Activated CD4-positive, alpha-beta T cell treated with anti-CD3 and anti-CD28 coated beads, Interleukin-2, amount 10 ng/mL, durations not matched to agents 24 days and 14 days (primary cell): ENCODE measurements at places on chromosomes 2 and 18. TPM values are rescaled to one million over a fixed set of nuclear protein-coding genes. Genes with fewer than 3 reads are reported as not detected.

The UBE2F gene
- 115 and 124 TPM in 2 replicates for total RNA-seq

The CHRND gene
- total RNA-seq = not detected in 2 replicates

The GAREM1 gene
- total RNA-seq = not detected in 2 replicates

The KANSL3 gene
- total RNA-seq = 45.5 and 46.5 TPM in 2 replicates

GRCh38 chr2:102321941-102322719 lies 10.8 kb downstream of the IL1RL1 start:
- no peak overlapping the region for H3K27ac ChIP-seq
- peaks cover 2% of the 10 kb centered on the region for H3K4me1 ChIP-seq
- H3K27me3 ChIP-seq = no peaks in the 10 kb centered on the region

DNA sequence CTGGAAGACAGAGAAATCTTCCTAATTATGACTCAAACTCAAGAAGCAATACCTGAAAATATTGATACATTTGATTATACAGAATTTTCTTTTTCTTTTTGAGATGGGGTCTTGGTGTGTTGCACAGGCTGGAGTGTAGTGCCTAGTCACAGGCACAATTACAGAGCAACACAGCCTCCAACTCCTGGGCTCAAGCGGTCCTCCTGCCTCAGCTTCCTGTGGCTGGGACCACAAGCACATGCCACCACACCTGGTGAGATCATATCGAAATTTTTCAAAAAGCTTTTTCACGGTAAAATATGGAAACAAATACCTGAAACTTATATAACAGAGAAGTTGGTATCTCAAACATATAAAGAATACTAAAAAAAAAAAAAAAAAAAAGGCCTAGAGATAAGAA lies 27.9 kb downstream of the TGFBRAP1 start:
- no peaks in the 10 kb centered on the region for H3K27me3 ChIP-seq

DNA sequence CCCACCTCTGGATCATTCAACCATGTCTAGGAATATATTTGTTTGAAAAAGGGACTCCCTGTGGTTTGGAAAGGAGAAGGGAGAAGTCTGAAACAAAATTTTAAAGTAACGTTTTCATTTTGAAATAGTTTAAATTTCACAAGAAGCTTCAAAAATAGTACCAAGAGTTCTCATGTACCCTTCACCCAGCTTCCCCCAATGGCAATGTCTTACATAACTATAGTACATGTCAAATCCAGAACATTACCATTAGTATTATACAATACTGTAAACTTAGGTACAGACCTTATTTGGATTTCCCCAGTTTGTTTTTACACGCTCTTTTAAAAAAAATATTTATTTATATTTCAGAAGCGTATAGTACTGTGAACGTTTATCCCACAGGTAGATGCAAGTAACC lies 4.0 kb upstream of the LYG2 start:
- DNase-seq = no peak
- no peak overlapping the region for H3K27ac ChIP-seq
- no peaks in the 10 kb centered on the region for H3K27me3 ChIP-seq
- H3K4me3 ChIP-seq = no peak overlapping the region

- no peaks in the 10 kb centered on the region for H3K4me1 ChIP-seq
- no peaks in the 10 kb centered on the region for H3K36me3 ChIP-seq
- H3K27me3 ChIP-seq = no peaks in the 10 kb centered on the region
- no peak for DNase-seq
These were observed 31.7 kb downstream of the ONECUT2 start for GRCh38 chr18:57466745-57467409.

DNA sequence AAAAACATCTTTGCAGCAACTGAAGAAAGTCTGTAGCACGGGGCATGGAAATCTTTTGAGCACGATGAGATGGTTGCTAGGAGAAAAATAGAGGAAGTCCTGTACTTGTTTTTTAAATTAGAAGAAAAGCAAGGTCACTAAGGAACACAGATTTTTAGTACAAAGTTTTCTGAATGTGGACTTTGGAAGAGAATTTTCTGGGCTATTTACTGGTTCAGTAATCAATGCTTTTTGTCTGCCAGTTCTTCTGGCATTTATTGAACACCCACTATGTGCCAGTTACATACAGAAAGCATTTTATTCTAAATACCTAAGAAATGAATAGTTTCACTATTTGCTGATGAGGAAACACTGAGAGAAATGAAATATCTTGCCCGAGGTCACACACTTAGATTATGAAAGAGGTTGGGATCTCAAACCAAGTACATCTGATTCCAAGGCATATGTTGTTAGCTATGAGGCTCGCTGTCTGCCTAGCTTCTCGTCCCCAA lies 15.6 kb upstream of the MAP3K20 start:
- H3K36me3 ChIP-seq = no peaks in the 10 kb centered on the region
- DNase-seq = no peak
- H3K27ac ChIP-seq = no peak overlapping the region
- no peak overlapping the region for H3K4me3 ChIP-seq

DNA sequence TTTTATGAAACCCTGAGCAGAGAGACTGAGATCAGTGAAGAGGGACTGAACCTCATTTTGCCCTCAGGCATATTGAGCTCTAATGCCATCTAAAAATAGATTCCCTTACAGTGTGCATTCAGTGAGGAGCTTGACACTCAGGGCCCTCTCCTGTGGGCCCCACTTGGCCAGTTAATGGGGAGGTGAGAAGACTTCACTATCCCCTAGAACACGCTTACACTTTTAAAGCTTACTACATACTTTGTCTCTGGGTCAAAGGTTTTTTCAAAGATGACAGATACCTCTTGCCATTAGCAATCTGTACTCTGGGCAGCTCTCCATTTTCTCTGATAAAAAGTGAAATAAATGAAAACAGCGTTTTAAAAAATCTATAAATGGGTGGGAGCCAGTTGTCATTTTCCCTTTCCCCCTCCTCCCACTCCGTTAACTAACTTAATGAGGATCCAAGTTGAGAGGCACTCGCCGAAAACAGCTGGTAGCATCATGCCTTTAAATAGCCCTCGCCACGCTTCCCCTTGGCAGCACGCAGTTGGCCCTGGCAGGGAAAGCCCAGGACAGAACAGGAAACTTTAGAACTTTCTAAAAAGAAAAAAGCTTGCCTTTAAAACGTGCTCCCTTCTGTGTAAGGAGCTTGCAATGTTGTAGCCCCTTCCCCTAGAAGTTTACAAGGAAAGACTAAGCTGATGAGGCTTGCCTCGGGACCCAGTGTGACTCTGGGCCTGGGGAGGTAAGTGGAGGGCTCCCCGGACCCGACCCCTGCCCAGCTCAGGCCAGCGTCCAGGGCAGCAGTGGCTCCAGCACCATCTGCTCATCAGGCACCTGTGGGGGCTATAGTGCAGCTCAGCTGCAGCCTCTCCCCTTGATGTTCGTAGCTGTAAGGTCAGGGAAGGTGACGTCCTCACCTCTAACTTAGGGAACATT lies 58.8 kb upstream of the FOSL2 start:
- peaks cover 4% of the 10 kb centered on the region for H3K4me1 ChIP-seq
- H3K27me3 ChIP-seq = no peaks in the 10 kb centered on the region
- peaks cover 14% of the 10 kb centered on the region for H3K36me3 ChIP-seq
- H3K27ac ChIP-seq = no peak overlapping the region

- H3K4me3 ChIP-seq = no peak overlapping the region
- H3K36me3 ChIP-seq = peaks cover 17% of the 10 kb centered on the region
- peaks cover 6% of the 10 kb centered on the region for H3K4me1 ChIP-seq
- H3K27me3 ChIP-seq = no peaks in the 10 kb centered on the region
- DNase-seq = no peak
- no peak overlapping the region for H3K27ac ChIP-seq
These were observed 173.1 kb downstream of the LCLAT1 start for GRCh38 chr2:30620102-30620501.

DNA sequence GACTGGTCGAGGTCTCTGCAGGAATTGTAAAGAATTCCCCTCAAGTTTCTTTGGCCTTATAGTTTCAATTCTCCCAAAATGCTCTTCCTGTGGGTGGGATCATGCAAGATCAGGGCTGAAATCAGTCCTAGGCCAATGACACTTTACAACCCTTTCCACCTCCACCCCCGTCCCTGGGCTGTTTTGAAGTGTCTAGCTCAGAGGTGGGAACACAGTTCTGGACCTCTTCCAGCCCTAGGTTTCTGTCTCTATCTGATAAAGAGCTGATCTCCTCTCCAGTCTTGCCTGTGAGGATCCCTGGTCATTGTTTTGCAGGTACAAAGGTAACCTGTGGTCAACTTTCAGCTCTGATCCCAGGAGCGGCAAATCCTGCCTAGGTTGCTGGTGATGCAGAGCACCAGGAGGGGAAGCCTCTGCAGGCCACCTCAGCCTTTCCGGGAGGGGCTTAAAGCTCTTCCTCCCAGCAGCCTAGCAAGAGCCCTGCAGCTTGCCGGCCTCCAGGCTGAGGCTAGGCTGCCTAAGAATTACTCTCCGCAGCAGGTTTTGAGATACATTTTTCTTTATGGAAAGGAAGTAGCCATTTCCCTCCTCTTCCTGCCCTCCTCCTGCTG lies 69.8 kb upstream of the WIPF1 start:
- peaks cover 31% of the 10 kb centered on the region for H3K4me1 ChIP-seq
- H3K27ac ChIP-seq = no peak overlapping the region
- DNase-seq = no peak
- H3K36me3 ChIP-seq = peaks cover 15% of the 10 kb centered on the region
- H3K27me3 ChIP-seq = no peaks in the 10 kb centered on the region

DNA sequence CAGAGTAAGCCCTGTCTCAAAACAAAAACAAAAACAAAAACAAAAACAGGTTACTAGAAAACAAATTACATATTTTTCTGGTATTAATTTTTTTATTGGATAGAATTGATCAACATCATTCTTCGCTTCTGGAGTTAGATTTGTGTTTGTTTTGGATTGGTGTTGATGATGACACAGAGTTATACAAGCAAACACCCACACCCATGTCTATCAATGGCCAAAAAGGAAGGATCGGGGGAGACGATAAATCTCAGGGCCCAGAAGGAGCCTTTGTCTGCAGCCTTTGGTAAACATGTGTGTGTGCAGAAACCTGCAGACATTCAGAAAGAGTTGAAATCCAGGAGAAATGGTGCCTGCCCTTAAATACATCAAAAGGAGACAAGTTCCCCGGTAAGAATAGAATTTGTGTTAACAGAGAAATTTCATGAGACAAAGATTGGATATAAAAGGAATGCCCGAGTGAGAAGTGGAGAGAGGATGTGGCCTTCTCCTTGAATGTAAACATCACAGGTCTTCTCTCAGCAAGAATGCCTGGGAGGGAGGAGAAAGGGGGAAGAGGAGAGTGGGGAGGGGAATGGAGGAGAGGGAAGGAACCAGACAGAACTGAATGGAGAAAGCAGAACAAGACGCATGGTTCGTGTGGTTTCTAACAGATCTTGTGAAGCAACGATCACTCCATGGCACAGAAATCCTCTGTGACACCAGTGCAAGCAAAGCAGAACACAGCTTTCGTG lies 40.4 kb upstream of the TMEM178A start:
- H3K4me1 ChIP-seq = peaks cover under 1% of the 10 kb centered on the region
- no peaks in the 10 kb centered on the region for H3K36me3 ChIP-seq
- H3K4me3 ChIP-seq = no peak overlapping the region
- no peak overlapping the region for H3K27ac ChIP-seq
- peaks cover 13% of the 10 kb centered on the region for H3K27me3 ChIP-seq
- DNase-seq = no peak

GRCh38 chr18:72840109-72840508 lies 27.7 kb downstream of the NETO1 start:
- no peaks in the 10 kb centered on the region for H3K27me3 ChIP-seq
- H3K4me3 ChIP-seq = no peak overlapping the region
- H3K27ac ChIP-seq = no peak overlapping the region
- no peaks in the 10 kb centered on the region for H3K4me1 ChIP-seq

DNA sequence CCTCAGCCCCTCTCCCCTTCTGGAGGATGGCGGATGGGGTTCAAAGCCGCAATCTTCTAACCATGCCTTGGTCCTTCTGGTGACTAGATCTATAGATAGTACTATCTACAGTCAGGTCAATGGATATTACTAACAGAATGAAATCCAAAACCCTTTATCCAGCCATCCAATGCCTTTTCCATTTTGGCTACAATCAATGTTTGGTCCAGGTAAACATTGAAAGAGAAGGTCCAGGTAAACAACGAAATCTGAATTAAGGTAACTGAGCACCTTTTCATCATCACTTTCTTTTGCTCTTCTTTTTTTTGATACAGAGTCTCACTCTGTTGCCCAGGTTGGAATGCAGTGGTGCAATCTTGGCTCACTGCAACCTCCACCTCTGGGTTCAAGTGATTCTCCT lies 9.7 kb downstream of the PPP4R3B start:
- H3K27me3 ChIP-seq = no peaks in the 10 kb centered on the region
- peaks cover 29% of the 10 kb centered on the region for H3K36me3 ChIP-seq
- no peak overlapping the region for H3K4me3 ChIP-seq
- DNase-seq = no peak
- H3K27ac ChIP-seq = no peak overlapping the region
